ENCODE measurements at places on chromosomes 5 and 9.

DNA sequence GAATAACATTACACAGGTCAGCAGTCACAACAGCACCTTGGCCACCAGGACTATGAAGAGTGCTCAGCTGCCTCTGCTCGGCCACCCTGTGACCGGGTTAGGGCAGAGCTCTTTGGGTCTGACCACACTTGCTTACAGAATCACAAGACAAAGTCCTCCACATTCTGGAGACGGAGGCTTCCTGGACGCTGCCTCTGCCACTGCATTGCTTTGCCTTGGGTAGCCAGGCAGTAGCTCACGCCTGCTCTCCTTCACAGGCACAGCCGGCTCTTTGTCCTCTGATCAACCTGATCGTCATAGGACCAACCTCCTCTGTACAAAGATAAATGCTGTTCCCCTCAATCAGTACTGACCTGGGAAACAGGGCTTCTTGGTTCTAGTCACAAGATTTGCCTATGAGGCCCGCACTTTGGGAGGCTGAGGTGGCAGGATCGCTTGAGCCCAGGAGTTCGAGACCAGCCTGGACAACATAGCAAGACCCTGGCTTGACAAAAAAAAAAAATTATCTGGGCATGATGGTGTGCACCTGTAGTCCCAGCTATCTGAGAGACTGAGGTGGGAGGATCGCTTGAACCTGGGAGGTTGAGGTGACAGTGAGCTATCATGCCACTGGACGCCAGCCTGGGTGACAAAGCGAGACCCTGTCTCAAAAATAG, 128.4 kb upstream of the IER5L start:
- DNase-seq = no peak

DNA sequence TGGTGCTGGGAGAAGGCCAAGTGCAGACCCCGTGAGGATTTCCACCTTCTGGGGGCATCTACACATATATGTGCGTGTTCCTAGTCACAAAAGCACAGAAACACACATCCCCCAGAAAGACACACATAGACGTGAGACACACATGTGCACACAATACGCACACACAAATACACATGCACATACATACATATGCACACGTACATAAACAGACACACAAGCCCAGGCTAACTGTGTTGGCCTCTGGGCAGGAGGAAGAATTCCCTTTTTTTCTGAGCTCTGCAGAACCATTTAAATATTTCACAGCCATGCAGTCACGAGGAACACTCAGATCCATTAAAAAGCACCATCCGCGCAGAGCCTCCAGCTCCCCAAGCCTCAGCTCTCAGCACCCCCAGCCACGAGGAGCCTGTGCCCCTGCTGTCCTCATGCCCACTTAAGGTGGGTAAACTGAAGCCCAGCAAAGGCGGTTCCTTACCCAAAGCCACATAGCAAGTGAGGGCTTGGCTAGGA, 5.3 kb downstream of the NINJ1 start:
- no peak for DNase-seq

DNA sequence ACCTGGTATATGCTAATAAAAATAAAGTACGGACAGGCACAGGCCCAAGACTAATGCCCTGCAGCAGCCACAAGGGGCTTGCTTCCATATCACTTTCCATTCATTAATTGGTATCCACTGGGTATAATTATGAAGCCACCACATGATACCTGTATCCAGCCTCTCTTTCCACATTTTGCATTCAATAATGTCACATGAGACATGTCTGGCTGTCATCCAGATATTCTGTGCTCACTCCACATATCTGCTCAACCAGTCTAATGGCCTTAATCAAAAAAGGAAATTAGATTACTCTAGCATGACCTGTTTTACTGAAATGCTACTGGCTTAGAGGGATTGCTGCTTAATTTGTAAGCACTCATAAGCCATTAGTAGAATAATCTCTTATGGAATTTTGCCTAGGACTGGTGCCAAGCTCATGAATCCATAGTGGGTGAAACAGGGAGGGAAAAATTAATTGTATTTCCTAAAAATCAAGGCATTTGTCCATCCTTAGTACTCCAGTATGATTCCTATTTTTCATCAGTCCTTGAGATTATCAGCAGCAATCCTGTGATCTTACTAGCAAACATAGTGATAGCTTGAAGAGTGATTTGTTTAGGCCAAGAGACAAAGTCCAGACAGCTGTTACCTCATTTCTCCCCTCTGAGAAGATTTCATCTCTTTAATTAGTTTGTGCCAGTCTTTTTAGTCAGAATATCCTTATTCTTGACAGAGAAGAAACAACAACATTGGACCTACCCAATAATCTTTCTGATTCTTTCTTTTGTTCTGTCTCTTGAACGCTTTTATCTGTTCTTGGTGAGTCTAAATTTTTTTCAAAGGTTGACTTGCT, 119.2 kb upstream of the ABCA1 start:
- no peak for DNase-seq

DNA sequence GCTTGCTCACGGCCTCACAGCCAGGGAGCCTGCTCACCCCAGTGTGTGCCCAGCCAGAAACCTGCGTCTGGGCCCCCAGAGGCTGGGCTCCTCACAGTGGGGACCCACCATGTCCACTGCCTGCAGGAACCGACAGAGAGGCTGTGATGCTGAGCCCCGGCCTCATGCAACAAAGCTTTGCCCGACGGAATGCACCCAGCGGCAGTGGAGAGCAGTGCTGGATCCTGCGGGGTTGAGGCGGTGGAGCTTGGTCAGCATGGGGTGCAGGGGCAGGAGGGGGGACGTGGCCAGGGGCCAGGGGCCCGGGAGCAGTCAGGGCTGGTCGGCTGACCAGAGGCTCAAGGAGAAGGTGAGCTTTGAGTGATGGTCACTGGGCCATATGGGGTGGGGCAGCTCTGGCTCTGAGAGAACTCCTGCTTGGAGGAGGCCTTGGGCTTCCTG, 7.7 kb upstream of the CEP72 start:
- DNase-seq = no peak

DNA sequence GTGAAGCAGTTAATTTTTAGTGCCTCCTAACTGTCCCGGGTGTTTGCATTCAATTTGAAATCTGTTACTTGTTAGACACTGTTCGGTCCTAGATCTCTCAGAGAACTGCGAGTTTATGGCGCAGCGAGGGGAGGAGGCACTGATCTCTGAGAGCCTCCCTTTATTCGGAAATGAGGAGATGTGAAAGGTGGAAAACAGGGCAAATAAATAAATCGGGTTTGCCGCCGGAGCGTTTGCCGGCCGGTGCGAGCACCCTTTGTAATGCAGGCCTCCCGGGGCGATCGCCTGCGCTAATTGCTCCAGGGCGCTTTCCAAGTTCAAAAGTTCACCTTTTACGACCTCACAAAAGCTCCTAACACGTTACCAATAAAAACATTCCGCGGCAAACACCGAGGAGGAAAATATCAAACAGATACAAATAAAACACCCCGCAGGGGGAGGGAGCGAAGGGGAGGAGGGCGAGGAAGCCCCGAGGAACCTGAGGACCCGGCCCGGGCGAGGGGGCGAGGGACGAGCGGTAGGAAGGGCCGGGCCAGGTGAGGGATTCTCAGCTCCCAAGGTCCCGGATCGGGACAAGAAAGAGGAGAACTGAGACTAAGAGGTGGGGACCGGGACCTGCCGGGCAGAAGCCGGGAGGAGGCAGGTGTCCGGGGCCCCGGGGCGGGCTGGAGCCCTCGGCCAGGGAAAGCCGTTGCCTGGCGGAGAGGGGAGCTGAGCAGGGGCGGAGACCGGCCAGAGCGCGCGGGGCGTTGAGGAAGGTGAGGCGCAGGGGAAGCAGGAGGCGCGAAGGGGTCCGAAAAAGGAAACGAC, 1.4 kb downstream of the NR6A1 start:
- DNase-seq = no peak

DNA sequence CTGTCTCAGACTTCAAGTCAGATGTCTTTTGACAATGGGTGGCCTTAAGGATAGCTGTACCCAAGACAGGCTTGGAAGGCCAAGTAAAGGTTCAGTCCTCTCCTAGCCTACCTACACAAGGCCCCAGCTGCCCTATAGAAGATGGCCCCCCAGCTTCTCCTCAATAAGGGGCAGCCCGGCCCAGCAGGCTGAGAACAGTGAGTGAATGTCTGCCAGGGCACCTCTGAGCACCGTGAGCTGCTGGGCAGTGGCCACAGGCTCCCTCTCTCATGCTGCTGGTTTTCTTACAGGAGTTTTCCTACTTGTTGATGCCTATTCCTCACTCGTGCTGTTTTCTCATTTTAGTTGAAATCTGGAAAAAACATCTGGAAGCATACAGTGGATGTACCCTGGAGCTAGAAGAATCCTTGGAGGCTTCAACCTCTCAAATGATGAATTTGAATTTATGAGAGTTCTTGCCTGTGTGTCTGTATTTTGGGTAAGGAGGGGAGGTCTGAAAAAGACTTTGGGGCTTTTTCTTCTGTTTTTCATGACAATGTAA, 40.1 kb downstream of the SECISBP2 start:
- DNase-seq = no peak

GRCh38 chr5:73969195-73970036, 343.4 kb downstream of the ARHGEF28 start:
- DNase-seq = no peak

DNA sequence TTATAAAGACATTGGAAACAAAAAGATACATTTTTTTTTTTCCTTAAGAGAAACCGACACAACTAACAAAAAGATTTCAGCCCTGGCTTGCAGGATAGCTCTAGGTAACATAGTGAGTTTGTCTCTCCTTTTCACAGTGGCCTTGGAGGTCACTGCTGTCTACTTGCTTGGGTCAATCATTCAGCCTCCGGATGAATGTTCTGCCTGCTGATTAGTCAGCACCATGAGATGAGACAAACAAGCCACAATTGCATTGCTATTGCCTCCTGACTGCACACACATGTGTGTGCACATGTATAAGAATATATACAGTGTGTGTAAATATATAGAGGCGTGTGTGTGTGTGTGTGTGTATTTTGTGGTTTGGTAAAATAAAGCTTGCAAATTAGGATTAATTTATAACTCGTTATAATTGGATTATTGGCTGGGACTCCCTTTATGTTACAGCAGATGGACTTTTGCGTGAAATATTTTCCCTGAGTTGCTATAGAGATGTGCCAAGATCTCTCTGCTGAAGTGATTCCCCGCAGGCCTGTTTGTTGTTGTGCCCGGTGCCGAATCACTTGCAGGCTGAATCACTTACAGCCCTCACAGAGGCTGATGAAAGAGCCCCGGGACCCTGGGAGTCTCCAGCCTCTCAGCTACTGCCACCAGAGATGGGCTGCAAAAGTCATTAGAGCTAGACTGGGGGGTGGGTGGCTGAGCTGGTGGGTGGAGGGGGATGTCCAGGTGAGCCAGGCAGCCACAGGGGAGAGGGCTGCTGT, 161.2 kb downstream of the FGF18 start:
- DNase-seq = no peak

- DNase-seq = no peak
Observed at GRCh38 chr5:172630986-172631385, 10.1 kb upstream of the NEURL1B start.

GRCh38 chr5:135993335-135993879, 35.4 kb upstream of the TGFBI start:
- no peak for DNase-seq

DNA sequence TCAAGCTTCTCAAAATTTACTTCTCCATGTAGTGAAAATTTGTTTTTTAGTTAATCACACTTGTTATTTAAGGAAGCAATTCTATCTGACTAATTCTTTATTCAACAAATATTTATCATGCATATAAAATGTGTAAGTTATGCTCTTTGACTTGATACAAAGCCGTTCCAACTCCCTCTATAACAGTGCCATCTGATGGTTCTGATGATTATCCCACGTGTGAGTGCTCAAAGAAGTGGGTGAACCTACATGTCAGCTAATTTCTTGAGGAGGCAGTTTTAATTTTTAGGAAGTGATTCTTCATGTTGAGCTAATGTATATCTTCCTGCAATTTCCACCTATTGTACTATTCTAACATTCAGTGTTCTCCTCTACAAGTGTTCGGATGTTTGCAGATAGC, 88.8 kb upstream of the BRINP1 start:
- no peak for DNase-seq

DNA sequence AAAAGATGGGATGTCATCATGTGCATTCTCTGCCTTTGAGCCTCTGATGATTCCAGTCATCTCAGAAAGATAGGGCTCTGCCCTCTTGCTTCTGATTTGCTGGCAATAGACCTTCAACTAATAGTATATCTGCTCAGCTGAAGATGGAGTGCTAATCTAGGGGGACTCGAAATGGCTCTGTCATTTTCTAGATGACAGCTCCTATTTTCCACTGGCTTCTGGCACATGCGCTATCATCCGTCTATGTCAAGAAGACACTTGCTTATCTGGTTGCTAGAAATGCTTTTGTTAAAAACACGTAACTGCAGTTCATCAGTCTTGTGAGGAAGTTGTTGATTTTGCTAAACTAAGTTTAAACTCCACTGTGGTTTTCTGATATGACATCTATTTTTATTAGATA, 265.5 kb upstream of the ZNF608 start:
- no peak for DNase-seq

GRCh38 chr9:133569891-133570690, 35.6 kb downstream of the ADAMTSL2 start:
- DNase-seq = no peak

GRCh38 chr5:105238561-105238960, 1676.0 kb upstream of the NUDT12 start:
- DNase-seq = no peak

DNA sequence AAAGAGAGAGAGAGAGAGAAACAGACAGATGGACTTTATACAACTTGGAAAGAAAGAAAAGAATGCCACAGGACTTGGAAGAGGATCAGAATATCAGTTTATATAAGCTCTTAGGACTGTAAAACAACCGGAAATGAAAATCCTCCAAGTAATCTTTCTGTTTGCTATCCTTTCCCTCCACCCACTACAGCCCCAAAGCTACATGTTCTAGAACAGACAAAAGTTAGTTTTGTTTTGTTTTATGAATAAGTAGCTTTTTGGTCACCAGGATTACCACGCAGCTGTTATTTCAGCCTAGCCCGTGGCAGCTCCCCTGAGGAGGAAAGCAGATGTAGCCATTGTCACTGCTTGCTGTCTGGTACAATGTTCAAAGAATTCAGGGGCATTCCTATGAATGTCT, 66.6 kb downstream of the SH3TC2 start:
- no peak for DNase-seq

DNA sequence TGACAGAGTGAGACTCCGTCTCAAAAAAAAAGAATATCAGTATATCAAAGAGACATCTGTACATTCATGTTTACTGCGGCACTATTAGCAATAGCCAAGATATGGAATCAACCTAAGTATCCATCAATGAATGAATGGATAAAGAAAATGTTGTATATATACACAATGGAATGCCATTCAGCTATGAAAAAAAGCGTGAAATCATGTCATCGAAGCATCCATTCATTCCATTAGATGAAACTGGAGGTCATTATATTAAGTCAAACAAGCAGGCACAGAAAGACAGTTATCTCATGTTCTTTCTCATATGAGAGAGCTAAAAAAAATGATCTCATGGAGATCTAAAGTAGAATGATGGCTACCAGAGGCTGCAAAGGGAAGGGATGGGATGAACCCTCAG, 180.9 kb upstream of the TLX3 start:
- no peak for DNase-seq

DNA sequence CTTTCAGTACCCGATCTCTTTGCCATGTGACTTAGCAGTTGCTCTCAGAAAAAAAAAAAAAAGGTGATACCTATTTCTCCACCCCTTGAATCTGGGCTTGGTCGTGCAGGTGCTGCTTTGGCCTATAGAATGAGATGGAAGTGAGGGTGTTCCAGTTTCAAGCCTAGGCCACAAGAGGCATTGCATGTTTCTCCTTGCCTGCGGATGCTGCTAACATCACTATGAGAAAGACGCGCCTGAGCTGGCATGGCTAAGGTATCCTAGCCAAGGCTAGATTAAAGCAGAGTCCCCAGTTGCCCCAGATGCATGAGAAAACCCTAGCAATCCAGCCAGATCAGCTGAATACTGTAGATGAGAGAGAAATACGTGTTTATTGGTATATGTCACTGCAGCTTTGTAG, 14.7 kb upstream of the CSF1R start:
- DNase-seq = no peak

- DNase-seq = no peak
Observed at GRCh38 chr5:166781737-166782136, 1509.7 kb upstream of the WWC1 start.
